ENCODE measurements at places on chromosomes 12 and 14.

DNA sequence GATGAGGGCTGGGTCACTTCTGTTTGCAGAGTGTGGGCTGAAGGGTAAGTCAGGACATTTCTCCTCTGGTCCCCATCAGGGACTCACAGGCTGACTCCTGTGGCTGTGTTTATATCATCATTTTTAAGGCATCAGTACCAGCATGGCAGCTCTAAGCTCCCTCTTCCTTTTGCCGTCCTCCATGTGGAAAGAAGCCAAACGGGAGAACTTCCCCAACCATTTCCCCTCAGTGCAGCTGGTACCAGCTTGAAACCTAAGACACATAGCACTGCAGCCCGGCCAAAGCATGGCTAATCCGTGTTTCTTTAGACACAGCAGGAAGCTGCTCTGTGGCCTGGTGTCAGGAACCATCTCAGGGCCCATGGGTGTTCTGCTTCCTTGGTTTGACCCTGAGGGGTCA is 31.9 kb upstream of the ATP2A2 start:
- no peak for DNase-seq

- no peak for DNase-seq
Observed at GRCh38 chr14:34365309-34365915, 96.6 kb downstream of the SPTSSA start.

- DNase-seq: no peak
Observed at GRCh38 chr12:57548013-57548315, 972 bp upstream of the DCTN2 start.

- no peak for DNase-seq
Observed at GRCh38 chr14:64178814-64179213, 115.4 kb downstream of the ESR2 start.

DNA sequence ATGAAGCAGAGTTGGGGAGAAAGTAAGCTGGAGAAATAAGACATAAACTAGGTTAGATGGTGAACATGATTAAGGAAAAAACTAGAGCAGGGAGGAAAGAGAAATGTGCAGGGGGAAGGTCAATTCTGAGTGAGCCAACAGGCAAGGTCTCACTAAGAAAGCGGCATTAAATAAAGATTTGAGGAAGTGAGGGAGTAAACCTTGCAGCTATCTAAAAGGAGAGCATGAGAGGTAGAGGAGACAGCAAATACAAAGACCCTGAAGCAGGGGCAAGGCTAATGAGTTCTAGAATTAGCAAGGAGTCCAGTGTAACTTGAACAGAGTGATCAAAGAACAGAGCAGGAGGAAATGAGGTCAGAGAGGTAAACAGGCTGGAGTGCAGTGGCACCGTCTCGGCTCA is 4.4 kb upstream of the SOCS2 start:
- DNase-seq: no peak

GRCh38 chr14:50926851-50927386 is 17.4 kb downstream of the PYGL start:
- no peak for DNase-seq

GRCh38 chr14:90695997-90696660 is 120.1 kb downstream of the TTC7B start:
- no peak for DNase-seq
